CD8-positive, alpha-beta T cell (primary cell): ENCODE measurements at places on chromosomes 1 and 21. TPM values are rescaled to one million over a fixed set of nuclear protein-coding genes. Genes with fewer than 3 reads are reported as not detected.

The TMEM81 gene
- total RNA-seq = 3.4 TPM

The LRRC8B gene
- 11.8 TPM for total RNA-seq

The CCDC27 gene
- total RNA-seq = not detected

The UBASH3A gene
- 62.9 TPM for total RNA-seq

The KRTAP19-2 gene
- total RNA-seq = not detected

The AGT gene
- total RNA-seq = not detected

The EDARADD gene
- 1.5 TPM for total RNA-seq

The ZSCAN20 gene
- total RNA-seq = 0.19 TPM

The HSPB7 gene
- total RNA-seq = not detected

The MRPL37 gene
- 27.4 TPM for total RNA-seq

The CHI3L2 gene
- total RNA-seq = 8.7 TPM

The HSPA6 gene
- 0.30 TPM for total RNA-seq

The ABCD3 gene
- 17.9 TPM for total RNA-seq

The HENMT1 gene
- total RNA-seq = 8.3 TPM

The SLAMF9 gene
- not detected for total RNA-seq

The ITLN2 gene
- total RNA-seq = not detected

The PMVK gene
- 6.7 TPM for total RNA-seq

The LCE1F gene
- not detected for total RNA-seq
